ENCODE measurements at places on chromosomes 1 and 21. TPM values are rescaled to one million over a fixed set of nuclear protein-coding genes. Genes with fewer than 3 reads are reported as not detected.

Gene PCNX2
- 5.7 TPM for polyA plus RNA-seq

DNA sequence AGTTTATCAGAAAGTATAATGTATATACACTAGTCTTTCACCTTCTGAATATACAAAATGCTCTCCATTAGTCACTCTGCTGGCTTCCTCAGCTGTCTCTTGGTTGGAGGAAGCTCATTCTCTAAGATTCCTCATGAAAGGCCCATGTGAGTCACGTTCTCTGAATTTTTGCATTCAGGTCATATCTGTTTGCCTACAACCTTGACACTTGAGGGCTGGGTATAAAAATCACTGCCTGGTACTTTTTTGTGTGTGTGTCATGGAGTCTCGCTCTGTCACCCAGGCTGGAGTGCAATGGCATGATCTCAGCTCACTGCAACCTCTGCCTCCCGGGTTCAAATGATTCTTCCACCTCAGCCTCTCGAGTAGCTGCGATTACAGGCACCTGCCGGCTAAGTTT is 2.8 kb upstream of the GALNT2 start:
- no peak for DNase-seq

DNA sequence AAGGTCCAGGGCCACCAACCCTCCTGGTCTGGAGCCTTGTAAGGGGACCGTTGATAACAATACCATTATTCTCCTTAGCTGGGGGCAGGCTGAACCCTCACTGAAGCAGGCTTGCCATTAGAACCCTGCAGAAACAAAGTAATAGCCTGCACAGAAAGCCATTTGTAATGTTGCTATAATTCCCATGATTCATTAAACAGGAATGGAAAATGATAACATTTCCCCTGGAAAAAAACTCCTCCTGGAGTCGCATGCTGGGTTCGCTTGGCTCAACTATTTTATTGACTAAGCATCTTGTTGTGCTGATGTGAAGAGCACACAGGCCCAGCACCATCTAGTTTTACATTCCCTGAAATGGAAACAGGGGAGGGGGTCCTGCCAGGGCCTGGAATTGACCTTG is 155.6 kb upstream of the CSF3R start:
- DNase-seq = no peak

Gene KLHDC7A
- not detected for polyA plus RNA-seq

- no peak for DNase-seq
Observed at GRCh38 chr1:181061487-181061886, 27.0 kb upstream of the IER5 start.

Data from CD14-positive monocyte (primary cell).